ENCODE measurements at places on chromosomes 11 and 22.

DNA sequence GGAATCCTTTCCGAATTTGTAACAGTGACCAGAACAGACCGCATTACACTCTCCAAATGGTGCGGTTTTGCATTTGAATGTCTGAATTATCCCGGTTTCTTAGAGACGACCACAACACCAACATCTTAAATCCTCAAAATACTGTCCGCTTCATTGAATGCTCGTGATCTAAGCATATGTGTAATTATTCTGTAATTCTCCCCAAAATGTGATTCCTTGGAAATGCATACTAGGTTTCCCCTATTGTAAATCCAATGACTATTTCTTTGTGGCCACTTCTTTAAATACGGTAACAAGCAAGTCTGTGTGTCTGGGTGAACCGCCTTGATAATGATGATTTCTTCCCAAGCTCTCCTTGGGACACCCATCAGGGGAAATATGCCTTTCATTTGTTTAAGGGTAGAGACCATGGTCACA, 87.3 kb upstream of the DBX1 start:
- no peak for DNase-seq

- no peak for DNase-seq
These were observed 26.1 kb downstream of the APOL6 start for GRCh38 chr22:35674335-35674734.

DNA sequence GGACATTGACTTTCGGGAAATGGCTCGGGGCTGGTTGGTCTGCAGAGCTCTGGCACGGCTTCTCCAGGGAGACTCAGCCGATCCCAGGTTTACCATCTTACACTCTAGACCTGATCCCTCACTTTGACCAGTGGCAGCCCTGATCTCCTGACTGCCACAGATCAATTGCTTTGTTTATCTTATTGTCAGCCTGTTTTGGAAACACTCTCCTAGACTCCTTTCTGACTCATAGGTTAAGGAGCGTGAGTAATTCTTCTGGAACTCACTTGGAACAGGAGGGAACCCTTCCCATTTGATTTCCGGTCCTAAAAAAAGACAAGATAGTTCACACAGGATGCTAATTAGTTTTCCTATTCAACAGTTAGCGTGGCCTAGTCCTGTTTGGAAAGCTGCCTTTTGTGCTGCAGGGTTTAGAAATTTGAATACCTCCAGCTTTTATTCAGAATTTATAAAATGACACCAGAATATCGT, 16.0 kb upstream of the BMAL1 start:
- DNase-seq = no peak

DNA sequence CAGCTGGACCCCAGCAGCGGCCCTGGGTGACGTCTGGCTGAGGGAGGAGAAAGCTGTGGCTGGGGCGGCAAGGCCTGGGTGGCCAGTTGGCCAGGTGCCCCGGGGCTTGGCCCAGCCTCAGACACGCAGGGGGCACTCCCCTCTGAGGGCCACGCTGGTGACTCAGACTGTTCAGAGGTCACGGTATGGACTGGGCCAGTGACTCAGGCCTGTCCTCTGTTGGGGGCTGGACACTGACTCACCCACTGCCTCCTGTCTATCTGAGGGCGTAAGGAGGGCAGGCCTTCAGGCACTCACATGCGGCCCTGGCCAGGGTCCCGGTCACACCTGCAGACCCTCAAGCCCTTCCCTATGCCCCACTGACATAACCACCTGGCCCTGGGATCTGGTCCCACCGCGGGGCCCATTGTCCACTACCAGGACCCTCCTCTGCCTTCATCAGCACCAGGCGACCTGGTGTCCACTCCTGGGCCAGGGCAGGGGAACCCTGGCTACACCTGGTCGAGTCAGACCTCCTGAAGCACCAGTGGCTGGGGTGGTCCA, 3.7 kb upstream of the MUC5AC start:
- DNase-seq = no peak

GRCh38 chr11:108239076-108239475, 16.2 kb downstream of the ATM start:
- no peak for DNase-seq

DNA sequence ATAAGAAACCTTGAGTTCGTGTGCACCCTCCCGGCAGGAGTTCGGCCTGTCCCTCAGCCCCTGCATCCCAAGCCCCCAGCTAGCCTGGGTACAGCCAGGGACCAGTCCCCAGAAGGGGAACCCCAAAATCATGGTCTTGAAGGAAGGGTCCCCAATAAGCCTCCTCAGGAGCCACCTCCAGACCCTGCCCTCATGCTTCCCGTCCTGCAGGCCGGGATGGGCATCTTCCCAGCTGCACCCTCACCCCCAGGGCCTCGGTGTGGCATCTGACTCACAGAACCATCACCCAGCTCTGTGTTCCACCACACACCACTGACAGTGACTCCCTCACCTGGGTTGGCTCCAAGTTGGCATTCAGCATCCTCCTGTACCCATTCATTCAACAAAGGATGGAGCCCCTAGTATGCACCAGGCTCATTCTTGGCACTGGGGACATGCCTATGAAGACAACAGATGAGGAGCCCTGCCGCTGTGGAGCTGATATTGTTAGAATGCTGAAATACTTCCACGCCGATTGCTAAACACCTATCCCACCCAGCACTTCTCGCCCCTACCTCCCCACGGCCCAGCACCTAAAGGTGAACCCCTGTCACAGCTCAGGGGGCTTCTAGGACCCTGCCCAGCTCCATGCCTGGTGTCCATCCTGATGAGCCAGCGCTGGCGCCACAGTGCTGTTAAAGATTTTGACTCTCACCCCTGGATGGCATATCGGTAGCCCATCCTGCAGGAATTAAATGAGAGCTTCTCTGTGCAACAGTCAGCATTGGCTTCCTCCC, 77.8 kb downstream of the BUD13 start:
- DNase-seq = no peak

DNA sequence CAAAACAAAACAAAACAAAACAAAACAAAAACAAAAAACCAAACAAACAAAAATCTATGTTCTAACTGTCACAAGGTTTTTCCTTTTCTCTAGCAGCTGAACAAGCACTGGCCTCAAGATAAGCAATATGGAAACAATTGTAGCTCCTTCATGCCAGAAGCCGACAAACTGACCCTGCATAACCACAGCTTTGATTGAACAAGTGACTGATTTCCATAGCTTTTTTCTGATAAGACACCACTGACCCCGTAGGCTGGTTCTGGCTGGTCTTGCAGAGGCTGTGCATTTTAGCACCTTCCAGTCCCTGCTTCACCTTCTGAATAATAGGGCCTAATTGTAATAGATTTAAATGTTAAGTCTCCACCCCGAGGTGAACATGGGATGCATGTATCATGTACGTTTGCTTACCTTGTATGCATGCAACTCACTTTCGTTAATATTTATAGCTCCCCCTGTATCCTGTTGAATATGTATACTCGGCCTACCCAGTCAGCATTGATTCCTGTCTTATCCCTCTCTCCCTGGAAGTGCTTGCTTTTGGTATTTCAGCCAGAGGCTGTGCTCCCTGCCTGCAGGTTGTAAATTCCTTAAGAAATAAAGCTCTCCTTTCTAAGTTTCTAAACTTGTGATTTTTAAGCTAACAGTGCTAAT, 49.6 kb downstream of the CNTF start:
- DNase-seq = no peak

DNA sequence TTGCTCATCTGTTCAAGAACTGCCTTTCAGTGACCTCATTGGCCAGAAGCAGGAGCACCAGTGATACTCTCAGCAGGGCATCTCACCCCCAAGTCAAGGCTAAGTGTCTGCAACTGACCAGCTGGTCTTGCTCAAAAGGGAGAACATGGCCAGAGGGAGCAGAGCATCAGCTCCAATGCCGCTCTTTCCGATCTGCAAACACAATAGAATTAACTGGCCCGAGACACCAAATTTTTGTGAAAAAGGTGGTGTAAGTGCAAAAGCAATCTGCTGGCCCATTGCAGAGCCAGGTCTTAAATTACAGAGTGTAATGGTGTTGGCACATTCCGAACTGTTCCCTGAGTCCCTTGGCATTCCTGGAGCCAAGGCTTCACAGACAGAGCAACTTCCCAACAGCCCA, 97.0 kb downstream of the PKNOX2 start:
- no peak for DNase-seq

DNA sequence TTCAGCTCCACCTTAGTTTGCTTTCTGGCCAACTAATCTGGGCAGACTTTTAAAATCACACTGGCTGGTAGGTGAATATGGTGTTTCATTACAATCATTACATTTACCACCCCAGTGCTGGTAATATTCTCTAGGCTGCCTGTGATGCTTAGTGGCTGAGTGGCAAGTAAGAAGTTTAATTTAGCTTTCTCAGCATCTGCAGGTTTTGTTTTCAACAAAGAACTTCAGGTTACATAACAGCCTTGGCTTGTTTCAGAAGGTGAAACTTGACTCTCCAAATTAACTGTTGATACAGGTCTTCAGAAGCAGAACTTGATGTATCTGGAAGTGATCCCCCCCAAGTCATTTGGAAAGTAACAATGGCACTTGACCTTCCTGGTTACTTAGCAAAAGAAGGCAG, 423.3 kb upstream of the CCDC90B start:
- DNase-seq = no peak

DNA sequence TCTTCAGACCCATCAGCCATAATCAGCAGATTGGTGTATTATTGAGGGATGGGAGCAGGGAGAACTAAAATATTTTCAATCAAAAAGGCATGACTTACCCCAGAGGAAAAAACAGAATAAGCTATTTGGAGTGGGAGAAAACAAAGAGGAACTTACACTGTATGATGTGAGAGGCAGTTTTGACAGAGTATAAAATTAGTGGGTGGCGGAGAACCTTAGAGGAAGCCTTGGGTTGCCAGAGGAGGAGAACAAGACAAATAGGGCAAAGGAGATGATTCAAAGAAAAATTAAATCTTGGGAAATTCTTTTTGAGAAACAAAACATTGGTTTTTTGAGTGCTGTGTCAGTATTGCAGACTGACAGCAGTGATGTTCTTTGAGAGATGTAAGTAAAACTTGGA, 285.0 kb downstream of the C11orf87 start:
- DNase-seq = no peak

- no peak for DNase-seq
These were observed 17.7 kb downstream of the NAV2 start for GRCh38 chr11:19730373-19730772.

GRCh38 chr11:107606141-107606540, 15.2 kb downstream of the ELMOD1 start:
- no peak for DNase-seq

DNA sequence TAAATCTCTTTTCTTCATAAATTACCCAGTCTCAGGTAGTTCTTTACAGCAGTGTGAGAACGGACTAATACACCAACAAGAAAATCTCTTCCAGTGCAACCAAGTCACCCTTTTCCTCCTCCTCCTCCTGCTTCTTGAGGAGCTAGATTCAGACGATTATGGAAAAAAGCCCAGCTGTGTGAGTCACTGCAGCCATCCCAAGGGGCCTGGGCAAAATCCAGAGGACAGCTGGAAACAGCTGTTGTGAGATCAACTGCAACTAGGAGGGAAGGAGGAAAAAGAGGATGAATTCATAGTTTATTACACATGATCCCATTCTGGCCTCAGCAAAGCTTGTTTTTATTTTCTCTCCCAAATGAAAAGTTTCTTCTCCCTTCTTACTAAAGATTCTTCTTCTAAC, 32.9 kb downstream of the RBFOX2 start:
- no peak for DNase-seq

DNA sequence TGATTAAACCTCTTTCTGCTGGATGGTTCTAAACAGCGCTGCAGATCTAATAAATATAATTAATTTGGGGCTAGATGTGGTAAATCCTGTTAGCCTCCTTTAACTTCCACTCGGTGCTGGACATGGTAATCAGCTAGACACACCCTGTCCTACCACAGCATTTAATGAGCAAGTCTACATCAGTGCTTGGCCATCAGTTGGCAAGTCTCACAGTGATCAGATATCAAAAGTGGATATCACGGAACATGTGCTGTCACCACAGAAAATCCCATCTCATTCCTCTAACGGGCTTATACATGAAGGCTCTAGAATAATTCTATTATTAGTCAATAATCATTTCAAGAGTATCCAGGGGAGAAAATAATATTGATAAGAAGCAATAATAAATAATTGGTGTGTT, 5.6 kb upstream of the USP28 start:
- no peak for DNase-seq

DNA sequence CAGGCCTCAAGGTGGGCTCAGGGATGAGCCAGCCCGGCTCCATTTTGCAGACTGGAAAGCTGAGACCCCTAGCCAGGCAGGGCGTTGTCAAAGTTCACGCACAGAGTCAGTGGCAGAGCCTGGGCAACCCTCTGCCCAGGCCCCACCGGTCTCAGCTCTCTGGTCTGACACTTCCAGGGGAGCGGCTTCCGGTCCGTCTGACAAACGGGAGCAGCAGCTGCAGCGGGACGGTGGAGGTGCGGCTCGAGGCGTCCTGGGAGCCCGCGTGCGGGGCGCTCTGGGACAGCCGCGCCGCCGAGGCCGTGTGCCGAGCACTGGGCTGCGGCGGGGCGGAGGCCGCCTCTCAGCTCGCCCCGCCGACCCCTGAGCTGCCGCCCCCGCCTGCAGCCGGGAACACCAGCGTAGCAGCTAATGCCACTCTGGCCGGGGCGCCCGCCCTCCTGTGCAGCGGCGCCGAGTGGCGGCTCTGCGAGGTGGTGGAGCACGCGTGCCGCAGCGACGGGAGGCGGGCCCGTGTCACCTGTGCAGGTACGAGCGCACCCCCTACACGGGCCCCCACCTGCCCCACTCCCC, 36.0 kb downstream of the CD6 start:
- no peak for DNase-seq

GRCh38 chr11:27207025-27207650, 155.9 kb downstream of the CCDC34 start:
- DNase-seq = no peak

- no peak for DNase-seq
These were observed 36.7 kb upstream of the TFIP11 start for GRCh38 chr22:26548984-26549383.

DNA sequence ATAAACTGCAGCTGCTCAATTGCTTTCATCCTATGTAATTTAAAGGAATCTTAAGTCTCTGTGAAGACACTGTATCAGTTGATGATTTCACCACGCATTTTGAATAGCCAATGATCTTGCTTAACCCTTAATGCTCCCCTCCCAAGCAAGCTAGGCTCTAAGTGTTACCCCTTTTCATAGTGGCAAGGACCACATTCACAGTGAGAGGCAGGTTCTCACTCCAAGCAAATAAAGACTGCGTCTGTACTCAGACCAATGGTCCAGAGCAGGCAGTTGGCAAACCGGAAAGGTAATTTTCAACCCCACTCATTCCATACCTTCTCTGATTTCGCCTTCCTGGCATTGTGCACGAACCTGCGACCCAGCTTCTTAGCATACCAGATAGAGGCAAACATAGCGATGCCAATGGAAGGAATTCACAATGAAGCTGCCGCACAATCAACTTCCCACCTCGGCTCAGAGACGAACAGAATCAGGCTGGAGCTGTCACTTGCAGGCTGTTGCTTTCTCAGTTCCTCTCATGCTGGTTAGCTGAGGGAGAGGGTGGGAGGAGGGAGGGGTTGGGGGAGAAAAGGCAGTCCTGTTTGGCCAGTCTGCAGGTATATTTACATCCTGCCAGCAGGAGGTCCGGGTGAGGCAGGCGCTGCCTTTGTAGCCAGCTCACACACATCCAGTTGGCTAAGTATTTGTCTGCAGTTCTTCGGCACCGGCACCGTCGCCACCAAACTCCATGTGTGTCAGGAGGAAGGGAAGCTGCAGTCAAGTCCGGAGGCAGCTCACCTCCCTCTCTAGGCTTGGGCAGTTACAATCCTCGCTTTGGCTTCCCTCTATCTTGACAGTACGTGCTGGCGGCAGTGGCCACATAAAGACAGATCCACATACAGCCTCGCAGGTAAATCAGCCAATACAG, 1151.2 kb upstream of the CCDC90B start:
- no peak for DNase-seq

GRCh38 chr11:26995701-26996460, 2.0 kb downstream of the FIBIN start:
- no peak for DNase-seq
